ENCODE measurements at places on chromosomes 5 and 9.

GRCh38 chr9:83574482-83574881 is 36.3 kb upstream of the FRMD3 start:
- no peak for DNase-seq

DNA sequence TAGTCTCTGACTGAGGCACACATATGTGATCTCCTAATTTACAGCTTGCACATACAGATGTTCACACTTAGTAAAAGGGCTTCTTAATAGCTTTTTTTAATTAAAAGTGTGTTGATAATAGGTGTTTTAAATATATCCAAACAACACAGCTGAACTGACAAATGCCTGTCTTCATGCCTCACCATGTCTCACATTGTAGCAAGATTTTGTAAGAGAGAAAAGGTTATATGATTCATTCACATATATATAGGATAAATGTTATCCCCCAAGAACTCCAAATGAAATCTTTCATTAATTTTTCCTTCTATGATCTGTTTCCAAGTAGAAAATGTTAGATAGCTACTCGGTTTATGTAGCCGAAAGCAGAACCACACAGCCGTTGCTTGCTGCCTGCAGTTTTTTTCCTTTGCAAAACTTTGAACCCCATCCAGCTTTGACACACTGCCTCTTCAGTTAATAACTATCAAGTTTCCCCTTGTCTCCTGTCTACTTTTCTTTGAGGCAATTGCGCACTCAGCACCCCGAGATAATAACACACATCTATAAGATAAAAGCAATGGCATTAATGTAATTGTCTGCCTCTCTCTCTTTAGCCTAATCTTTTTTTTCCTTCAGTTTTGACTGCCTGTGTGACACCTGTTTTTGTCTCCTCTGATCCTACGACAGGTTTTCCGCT is 299.2 kb downstream of the BNC2 start:
- no peak for DNase-seq

- no peak for DNase-seq
Observed at GRCh38 chr9:135601988-135602387, 37.4 kb downstream of the GLT6D1 start.

- no peak for DNase-seq
Observed at GRCh38 chr5:40025586-40025985, 600.8 kb upstream of the DAB2 start.

DNA sequence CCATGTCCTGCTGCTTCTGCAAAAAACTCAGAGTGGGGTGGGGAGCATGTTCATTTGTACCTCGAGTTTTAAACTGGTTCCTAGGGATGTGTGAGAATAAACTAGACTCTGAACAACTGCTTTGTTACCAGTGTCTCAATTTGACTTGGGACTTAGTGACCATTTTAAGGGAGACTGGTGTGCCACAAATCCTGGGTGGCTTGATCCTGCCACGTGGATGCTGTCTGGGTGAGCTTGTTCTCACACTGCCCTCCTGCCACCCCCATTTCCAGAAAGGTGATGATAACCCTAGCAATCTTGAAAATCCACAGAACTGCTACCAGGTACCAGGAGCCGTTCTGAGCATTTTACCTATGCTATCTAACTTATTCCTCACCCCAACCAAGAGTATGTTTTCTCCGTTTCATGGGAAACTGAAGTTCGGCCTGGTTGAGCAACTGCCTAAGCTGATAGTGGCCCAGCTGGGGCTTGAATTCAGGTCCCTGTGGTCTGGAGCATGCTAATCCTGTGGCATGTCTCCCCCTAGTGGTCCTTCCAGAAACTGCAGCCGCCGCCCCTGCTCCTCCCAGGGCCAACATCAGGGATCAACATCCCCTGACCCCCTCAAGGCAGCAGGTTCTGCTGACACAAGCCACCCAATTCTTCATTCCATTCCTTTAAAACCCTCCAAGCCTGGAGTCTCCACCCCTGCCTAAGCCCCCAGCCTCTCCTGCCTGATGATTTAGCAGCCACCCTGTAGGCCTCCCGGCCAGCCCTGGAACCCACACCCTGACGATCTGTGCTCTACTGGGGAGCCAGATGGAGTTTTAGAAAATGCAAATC is 2.8 kb downstream of the IL3 start:
- DNase-seq, result peak; percentile 82

DNA sequence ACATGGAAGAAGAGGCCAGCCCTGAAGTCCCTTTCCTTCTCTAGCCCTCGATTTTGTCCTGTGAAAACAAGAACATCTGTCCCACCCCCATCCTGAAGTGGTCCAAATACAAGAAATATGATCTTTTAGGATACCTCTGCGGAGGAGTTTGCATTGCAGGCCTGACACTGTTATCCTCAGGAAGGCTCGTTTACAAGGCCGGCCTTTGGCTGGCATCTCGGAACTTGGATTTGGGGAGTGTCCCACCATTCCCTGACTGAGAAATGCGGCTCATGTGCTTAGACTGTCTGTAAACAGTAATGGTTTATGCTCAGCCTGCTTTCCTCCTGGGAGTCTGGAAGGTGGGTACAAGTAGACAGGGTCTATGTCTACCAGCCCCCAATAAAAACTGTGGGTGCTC is 26.4 kb downstream of the WHRN start:
- no peak for DNase-seq

GRCh38 chr5:11143456-11144267 is 382.6 kb upstream of the DAP start:
- no peak for DNase-seq

All from eye (tissue), 1 donor.